ENCODE measurements at places on chromosomes 5 and 9. TPM values are rescaled to one million over a fixed set of nuclear protein-coding genes. Genes with fewer than 3 reads are reported as not detected.

The PCDHGA4 gene
- 3.9 TPM for total RNA-seq

The SLC36A2 gene
- not detected for total RNA-seq

The TSSK1B gene
- total RNA-seq, result not detected

The PCDHB9 gene
- total RNA-seq, result 0.43 TPM

The ALDH1A1 gene
- total RNA-seq, result 6.9 TPM
